ENCODE measurements at places on chromosomes 11 and 22. TPM values are rescaled to one million over a fixed set of nuclear protein-coding genes. Genes with fewer than 3 reads are reported as not detected.

DEPDC7 gene
- 2.0 TPM for total RNA-seq

DNA sequence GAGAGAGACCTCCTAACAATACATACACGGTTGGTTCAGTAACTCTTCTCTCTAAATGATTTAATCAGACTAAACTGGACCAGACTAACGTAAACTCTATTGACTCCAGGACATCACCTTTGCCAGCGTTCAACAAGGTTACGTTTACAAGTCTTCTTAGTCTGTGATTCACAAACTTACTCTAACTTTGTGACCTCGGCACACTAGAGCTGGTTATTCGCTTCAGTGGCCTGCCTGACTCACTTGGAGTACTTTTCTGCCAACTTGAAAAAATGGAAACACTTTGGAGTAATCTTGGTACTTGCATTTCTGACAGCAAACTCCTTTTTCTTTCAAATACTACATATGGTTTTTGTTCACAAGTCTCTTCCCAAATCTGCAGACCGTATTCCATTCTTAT lies 26.2 kb downstream of the MTMR2 start:
- DNase-seq = no peak

DNA sequence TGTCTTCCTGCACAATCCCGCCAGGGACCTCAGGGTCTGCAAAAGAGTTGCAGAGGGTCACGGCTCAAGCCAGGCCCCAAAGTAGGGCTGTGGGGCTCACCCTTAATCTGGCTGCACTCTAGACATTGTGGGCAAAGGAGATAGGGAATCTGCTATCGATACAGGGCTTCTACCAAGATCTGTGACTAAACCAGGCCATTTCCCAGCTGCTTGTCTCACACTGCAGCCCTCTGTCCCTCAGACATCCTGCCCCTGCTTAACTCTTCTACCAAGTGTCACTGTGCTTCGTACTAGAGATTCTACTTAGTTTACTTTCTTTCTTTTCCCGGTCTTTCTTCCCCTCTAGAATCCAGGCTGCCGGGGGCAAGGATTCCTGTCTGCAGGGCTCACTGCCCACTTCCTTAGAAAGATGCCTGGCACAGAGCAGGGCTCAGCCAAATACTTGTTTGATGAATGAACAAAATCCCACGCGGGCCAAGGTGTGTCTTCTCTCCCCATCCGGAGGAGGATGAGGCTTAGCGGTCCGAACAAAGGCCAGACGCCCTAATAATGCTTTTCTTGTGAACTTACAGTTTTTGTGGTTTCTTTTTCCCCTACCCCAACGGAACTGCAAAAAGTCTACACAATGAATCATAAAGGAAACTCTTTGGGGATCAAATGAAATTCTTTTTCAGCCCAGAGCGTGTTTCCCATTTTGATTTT lies 61.3 kb upstream of the ANO1 start:
- DNase-seq = no peak

DNA sequence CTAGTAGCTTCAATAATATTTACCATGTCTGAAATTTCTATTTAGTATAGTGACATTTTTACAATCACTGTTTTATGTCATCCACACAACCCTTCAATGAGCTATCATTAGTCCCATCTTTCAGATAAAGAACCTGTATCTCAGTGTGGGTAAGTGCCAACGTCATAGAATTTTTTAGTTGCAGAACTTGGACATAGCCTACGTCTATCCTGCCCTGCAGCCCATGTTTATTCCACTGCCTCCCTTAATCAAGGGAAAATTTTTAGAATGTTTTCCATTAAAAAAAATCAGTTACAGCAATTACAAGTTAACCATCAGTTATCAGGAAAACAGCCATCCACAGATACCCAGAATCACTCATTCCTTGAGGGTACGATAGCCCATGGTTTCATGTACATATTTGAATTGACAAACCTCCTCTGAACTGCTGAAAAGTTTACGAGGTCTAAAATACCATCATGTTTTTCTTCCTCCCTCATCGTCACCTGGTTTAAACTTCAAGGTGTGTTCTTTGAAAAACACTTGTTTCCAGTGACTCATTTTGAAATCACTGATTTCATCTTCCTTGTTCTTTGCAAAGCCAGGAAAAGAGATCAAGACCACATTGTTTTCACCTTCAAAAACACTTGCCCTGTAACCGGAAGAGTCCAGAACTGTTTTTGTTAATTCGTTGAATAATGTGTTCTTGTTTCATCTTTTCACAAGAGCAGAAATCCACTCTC lies 100.9 kb downstream of the FAM76B start:
- DNase-seq = no peak

DNA sequence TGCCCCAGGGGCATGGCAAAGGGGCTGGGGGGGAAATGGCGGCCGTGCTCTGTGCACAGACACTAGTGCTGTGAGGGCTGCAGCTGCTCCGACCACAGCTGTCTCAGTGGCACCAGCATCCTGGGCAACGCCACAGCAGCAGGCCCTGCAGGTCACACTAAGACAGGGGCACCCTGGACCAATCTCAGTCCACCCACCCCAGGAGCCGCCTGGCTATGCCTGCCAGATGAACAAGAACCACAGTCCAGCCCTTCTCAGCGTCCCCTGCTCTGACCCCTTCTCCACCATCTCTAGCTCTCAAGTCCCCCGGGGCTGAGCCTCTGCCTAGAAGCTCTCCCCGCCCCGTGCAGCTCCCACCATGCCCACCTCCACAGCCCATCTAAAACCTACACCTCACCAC lies 16.5 kb downstream of the TUBGCP6 start:
- DNase-seq = no peak

GRCh38 chr11:119460097-119460496 lies 37.1 kb upstream of the THY1 start:
- DNase-seq = no peak

- DNase-seq = no peak
Observed at GRCh38 chr11:110529043-110529442, 99.3 kb downstream of the FDX1 start.

Measured in esophagus muscularis mucosa (tissue), 4 donors.